T-helper 17 cell (primary cell): ENCODE measurements at places on chromosomes 5 and 9. TPM values are rescaled to one million over a fixed set of nuclear protein-coding genes. Genes with fewer than 3 reads are reported as not detected.

DNA sequence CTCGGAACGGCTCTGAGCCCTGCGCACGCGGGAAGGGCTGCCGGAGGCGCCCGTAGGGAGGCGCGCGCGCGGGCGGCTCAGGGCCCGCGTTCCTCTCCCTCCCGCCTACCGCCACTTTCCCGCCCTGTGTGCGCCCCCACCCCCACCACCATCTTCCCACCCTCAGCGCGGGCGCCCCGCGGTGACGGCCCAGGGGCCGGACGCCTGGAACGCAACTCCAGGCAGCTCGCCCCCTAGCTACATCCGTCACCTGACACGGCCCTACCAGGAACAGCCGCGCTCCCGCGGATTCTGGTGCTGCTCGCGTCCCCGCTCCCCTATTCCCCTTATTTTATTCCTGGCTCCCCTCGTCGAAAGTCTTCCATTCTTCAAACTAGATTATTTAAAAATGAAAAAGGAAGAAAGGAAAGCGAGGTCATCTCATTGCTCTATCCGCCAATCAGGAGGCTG, at the start of gene CDKN2B-AS1:
CDKN2B-AS1 (plus strand) TSS at position 236 of the 450 bp plus-strand sequence.
- peak; percentile 42 for DNase-seq

GRCh38 chr5:115180165-115180709, 10.5 kb upstream of the TRIM36 start:
- no peak for DNase-seq

GRCh38 chr5:72486371-72486770, 20.8 kb downstream of the ZNF366 start:
- DNase-seq: no peak

- no peak for DNase-seq
These were observed at the start of gene CDH12 for GRCh38 chr5:22852807-22853660. TSS of gene CDH12 (minus strand) at chr5:22853344.

GRCh38 chr5:78317515-78317914, 23.0 kb upstream of the AP3B1 start:
- DNase-seq: no peak

GRCh38 chr5:125311743-125312142, 565.3 kb upstream of the ZNF608 start:
- DNase-seq: no peak

DNA sequence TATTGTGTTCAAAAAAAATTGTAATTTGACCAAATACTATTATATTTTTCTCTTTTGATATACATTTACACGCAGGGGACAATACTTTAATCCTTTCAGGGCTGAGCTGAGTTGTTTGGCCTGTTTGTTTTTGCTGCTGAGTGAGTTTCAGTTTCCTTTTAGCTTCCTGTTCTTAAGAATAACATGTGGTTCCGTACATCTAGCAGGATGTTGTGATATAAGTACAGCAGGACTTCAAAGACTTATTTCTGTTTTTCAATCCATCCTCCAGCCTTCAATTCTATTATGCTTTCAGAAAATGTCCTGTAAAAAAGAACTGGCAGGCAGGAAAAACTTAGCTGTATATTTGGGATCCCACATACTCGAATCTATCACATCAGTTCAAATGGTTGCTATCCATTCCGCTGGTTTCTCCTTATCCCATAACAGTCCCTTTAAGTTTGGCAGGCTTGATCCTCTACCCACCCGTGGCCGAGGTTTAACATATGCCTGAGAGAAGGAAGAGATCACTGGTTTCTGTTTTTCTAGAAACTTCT, 1037.3 kb upstream of the ACO1 start:
- no peak for DNase-seq

DNA sequence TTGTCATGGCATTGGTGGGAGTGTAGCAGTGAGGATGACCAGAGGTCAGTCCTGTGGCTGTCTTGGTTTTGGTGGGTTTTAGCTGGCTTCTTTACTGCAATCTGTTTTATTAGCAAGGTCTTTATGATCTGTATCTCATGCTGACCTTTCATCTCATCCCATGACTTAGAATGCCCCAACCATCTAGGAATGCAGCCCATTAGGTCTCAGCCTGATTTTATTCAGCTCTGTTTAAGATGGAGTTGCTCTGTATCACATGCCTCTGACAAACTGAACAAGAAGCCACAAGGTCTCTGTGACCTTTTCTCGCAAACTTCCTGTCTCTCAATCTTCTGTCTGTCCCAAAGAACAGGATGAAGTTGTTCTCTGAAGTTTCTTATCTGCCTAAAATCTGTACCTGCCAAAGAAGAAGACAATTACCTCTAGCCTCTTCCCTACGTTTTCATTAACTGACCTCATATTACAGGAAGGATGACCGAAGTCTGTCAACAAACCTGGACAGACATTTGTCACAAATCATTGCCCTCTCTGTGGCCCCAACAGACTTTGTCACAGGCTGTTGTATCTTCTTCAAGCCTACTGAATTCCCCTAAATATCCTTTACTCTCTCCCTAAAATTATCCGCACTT, 284.2 kb upstream of the SEMA6A start:
- no peak for DNase-seq

GRCh38 chr5:34817558-34818351, 21.2 kb upstream of the TTC23L start:
- DNase-seq: no peak

GRCh38 chr5:53333160-53333559, 147.3 kb upstream of the FST start:
- no peak for DNase-seq

GRCh38 chr5:4855036-4855435, 285.1 kb upstream of the ADAMTS16 start:
- no peak for DNase-seq

GRCh38 chr5:139863361-139863760, 67.8 kb downstream of the PSD2 start:
- no peak for DNase-seq

GRCh38 chr5:139842321-139842720, 46.7 kb downstream of the PSD2 start:
- no peak for DNase-seq

DNA sequence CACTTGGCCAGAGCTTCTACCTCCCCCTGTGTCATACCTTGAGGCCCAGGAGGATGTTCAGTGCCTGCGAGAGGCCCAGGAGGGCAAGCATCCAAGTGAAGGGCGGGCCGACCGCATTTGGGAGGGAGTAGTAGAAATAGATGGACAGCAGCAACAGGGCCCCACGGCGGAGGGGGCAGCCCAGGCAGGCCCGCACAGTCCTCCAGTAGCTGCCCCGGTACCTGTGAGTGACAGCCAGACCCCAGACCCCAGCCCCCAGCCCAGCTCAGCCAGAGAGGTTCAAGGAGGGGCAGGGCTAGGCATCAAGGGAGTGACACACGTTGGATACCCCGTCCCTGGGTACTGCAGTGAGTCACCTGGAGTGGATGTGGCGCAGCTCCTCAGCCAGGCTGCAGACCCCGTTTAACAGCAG, 1.4 kb downstream of the STING1 start:
- no peak for DNase-seq

- no peak for DNase-seq
These were observed 95.3 kb upstream of the SLC12A2 start for GRCh38 chr5:127988146-127988760.

- no peak for DNase-seq
These were observed 16.4 kb upstream of the GALNT10 start for GRCh38 chr5:154174091-154174490.

DNA sequence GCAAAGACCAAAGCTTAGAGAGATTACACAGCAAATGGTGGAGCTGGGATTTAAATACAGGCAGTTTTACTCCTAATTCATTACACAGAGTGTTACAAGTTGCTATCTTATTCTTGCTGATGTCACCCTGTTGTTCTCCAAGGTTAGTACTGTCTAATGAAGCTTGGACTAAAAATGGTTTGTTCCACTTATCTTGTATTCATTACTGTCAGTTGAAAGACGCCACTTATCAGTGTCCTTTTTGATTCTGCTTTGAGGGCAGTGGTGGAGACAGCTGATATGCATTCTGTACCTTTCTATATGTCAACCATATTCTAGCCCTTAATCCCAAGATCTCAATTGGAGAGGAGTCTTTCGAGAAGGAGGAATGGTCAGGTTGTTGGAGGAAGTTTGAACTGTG, 14.0 kb upstream of the DENND4C start:
- no peak for DNase-seq

- no peak for DNase-seq
These were observed 476.3 kb upstream of the GRIA1 start for GRCh38 chr5:153014194-153014593.

DNA sequence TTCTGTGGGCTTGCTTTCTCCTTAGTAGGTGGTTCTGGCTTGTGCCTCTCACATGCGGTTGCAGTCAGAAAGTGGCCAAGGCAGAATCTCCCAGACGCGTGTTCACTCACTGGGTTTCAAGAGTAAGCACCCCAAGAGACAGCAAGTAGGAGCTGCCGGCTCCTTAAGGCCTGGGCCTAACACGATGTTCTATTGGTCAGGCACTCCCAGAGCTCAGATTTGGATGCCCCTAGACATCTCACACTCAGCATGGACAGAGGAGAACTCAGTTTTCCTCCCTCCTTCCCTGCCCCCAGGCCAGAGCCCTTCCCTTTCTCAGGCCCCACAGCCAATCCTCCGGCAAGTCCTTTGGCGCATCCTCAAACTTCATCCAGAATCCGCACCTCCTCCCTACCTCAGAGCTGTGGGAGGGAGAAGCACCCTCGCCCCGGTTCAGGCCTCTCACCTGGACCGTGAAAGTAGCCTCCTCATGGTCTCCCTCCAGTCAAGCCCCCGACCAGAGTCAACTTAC, 6.5 kb upstream of the CARD19 start:
- DNase-seq: no peak

GRCh38 chr9:130539420-130540223, 39.8 kb upstream of the FUBP3 start:
- DNase-seq: no peak

DNA sequence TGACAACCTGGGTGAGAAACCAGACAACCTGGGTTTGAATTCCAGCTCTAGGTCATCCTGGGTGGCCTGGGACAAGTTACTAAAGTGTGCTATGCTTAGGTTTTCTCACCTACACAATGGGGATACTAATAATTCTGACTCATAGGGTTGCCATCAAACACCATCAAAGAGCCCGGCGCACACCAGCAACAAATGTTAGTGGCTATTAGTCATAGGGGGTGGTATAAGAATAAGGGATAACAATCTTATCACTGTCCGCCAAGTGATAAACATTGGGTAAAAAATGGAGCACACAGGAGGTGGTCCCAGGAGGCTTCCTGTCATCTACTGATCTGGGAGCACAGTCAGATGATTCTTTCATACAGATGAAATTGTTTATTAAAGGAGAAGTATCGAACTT, 61.4 kb upstream of the AFAP1L1 start:
- DNase-seq: no peak

DNA sequence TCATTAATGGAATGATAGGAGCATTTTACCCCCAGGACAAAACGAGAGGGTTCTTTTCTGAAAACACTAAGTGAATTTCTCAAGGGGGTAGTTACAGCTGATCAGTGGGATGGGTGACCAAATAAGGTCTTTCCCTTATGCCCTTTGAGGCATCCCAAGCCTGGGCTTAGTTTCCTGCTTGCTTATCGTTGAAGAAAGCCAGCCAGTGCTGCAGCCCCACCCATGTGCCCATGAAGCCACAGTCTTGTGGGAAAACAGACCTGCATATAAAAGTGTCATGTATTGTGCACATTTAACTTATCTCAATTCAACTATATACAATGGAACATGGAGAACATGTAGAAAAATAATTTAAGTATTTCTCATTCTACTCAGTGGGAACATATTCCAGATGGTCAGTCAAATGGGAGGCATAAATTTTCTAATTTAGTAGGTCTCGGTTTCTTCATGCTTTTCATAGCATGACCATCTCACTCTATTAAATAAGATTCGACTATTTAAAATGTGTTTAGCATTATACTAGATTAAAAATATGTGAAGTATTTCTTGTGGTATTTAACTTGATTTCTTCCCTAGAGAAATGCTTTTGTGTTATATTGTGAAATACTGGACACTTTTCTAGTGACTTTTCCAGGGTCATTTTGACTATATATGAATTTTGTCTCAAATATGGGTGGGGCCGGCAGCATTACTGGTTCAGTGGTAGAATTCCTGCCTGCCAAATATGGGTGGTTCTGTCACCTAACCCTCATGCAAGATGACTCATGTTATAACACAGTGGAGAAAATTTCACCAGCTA, 189.7 kb upstream of the SGCD start:
- DNase-seq: no peak

DNA sequence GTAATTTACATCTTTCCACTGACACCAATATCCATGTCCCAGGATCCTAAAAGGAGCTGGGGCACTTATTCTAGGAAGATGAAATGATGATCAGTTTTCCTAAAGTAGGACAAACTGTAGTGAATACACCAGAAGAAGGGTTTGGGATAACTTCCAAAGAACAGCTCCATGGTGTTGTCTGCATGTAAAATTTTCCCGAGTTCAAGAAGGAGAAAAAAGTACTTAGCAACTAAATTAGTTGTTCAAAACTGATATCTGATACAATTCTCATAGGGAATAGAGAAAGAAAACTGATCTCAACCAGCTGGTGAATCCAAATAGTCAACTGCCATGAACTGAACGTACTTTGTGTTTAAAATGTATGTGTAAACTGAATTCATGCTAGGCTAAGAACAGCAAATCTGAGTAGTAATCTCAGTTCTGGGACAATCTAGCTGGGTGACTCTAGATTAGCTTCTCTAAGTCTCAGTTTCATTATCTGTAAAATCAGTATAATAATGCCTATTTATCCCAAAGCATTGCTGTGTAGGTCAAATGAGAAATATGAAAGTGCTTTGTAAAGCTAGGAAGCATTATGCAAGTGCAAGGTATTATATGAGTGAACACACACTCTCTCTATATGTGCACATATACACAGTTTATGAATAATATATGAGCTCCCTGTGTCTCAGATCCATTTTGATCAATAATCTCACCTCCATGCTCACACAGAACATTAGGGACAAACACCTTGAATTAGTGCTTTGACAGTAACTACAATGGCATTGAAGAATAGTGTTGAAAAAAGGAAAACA, 357.7 kb downstream of the SLIT3 start:
- no peak for DNase-seq

The IL5 gene
- total RNA-seq: not detected

The SLC36A3 gene
- not detected for total RNA-seq

The CLTA gene
- total RNA-seq: 30.3 TPM

The PCDHGA3 gene
- total RNA-seq: 0.22 TPM

The IRGM gene
- 2.7 TPM for total RNA-seq

The KIF2A gene
- 158 TPM for total RNA-seq

The SLC6A18 gene
- total RNA-seq: not detected

The ANXA2R gene
- total RNA-seq: 44.0 TPM

The BARX1 gene
- not detected for total RNA-seq

The CNTNAP3B gene
- 0.37 TPM for total RNA-seq
